ENCODE measurements at places on chromosomes 7 and 10.

- no peak for DNase-seq
Observed at GRCh38 chr7:70646536-70647248, 485.3 kb upstream of the GALNT17 start.

GRCh38 chr7:26305090-26305868 is 13.6 kb downstream of the SNX10 start:
- DNase-seq = no peak

GRCh38 chr7:2921653-2922347 is 77.7 kb upstream of the GNA12 start:
- no peak for DNase-seq

GRCh38 chr10:129107525-129107924 is 359.5 kb upstream of the MGMT start:
- DNase-seq = no peak

DNA sequence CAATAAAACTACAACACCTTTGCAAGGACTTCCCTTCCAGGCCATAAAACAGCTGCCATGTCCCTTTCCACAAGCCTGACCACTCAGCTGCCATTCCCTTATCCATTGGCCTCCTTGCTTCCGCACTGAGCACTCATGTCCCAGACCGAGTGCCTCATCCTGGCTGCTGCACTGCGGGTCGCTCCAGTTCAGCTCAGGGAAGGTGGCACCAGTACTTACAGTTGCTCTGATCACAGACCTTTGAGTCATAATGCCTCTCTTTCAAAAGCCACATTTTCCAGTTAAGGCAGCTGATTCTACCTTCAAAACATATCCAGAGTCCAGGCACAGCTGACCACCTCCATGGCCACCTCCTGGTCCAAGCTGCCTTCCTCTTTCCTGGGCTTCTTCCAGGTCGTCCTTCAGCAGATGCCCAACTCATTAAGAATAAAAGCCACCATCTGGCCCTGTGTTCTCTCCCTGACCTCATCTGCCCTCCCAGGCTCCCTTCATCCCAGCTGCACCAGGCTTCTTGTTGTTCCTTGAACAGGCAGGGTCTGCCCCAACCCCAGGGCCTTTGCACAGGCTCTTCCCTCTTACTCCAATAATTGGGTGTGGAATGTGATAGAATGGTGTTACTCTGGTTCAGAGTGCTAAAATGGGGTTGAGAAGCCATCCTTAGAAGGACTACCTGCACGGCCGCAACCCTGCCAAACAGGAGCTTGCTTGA is 64.5 kb downstream of the RAMP3 start:
- DNase-seq = peak; percentile 18
